Hepatocyte (in vitro differentiated cells): ENCODE measurements at places on chromosomes 5 and 9.

DNA sequence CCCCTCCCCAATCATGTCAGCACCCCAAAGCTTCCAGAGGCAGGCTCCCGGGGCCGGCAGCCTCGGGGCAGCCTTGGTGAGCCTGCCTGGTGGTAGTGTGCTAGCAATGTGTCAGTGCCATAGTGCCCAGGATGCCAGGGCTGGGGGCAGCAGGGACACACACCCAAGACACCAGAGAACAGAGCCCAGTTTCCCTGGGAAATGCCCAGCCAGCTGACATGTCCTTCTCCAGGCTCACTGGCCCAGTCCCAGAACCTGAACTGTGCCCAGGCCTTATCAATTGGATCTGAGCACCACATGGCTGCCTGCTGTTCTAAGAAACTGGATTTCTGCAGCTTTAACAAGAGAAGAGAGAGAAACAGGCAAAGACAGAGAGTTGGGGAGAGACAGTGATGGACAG, 74.9 kb upstream of the LRRTM2 start:
- DNase-seq, result no peak

- DNase-seq, result no peak
Observed at GRCh38 chr5:23223846-23224245, 283.6 kb upstream of the PRDM9 start.

DNA sequence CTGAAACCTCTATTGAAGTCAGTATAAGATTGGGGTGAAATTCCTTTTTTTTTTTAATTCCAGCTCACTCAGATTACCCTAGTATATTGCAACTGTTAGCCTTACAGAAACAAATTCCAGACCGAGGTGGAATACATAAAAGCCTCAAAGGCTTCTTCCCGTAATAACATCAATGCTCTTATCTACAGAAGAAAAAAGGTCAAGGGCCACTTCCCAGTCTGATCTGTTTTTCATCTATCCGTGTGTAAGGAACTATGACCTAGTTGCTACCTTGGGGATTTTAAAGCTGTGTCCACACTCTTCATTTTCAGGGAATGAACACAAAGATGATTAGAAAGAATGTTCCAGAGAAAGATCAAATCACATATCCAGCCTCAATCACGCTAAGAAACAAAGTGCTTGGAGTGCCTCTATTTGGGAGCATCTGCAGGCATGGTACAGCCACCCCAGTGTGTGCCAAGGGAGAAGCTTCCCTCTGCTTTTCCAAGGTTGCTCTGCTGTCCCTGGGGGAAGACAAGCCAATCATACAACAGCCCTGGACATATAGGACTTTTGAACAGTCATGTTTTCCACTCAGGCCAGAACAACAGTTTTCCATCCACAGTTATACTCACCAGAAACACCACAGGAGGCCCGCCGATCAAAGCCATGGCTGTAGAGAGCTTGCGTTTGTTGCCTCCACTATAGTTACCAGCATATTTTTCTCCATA, 23.5 kb downstream of the NIPSNAP3B start:
- no peak for DNase-seq

- no peak for DNase-seq
Observed at GRCh38 chr5:60226128-60226527, 332.6 kb upstream of the PDE4D start.

- no peak for DNase-seq
Observed at GRCh38 chr5:57034201-57034916, 82.4 kb upstream of the MIER3 start.

GRCh38 chr5:23257656-23258055, 249.8 kb upstream of the PRDM9 start:
- DNase-seq, result no peak

GRCh38 chr5:160492565-160492964, 70.9 kb downstream of the PTTG1 start:
- no peak for DNase-seq

DNA sequence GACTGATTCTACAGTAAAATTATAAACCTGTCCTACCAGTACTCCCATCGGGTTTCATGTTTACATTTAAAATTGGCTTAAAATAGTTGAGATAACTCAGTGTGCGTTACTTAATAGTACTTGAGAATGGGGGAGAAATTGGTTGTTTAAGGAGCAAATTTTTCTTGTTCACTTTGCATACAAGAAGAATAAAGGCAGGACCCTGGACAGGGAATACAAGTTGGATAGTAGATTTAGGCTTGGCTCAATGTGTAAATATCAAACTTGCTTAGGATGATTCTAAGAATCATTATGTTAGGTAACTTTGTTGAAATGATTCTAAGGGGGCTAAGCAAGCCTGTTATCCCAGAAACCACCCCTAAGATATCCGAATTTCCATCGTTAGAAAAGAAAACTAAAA, 448.4 kb upstream of the TLE4 start:
- peak; percentile 16 for DNase-seq

DNA sequence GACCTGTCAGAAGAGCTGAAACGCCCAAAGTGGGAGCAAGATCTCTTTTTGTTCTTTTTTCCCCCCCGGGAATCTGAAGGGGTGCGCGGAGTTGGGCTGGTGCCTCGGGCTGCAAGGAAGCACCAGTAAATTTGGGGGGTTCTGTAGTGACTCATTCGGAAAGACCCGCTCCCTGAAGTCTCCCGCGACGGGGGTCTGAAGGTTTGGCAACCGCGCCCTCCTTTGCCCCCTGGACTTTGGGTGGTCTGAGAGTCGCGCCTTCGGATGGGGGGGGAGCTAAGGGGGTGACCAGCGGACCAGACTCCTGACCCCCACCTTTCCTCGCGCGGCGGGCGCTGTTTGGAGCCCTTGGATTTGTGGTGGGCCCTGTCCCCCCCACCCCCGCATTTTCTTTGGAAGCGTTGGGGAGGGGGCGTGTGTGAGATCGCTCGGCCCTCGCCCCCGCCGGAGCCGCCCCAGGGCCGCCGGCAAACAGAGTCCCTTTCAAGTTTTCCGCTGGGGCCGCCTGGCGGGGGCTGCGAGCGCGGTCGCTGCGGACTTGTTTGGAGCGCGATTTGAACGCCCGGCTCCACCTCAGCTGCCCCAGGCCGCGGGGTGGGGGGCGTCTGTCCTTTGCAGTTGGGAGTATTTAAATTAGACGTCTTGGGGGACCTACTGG, 2.0 kb downstream of the CXXC5 start:
- DNase-seq, result peak; percentile 76

DNA sequence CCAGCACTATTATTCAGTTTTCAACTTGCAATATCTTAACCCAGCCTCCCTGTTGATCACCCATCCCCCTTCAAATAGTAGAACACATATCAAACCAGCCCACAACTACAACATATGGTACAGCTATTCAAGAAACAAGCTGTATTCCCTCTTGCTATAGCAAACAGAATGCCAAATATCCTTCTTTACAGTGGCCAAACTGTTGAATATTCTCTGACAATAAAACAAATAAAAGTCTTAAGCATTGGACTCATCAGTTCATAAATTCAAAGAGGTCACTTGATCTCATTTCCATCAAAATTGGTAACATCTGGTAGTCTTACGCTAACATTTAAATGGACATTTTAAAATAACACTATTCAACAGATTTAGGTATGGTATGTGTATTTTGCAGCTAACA, 350.8 kb downstream of the EFNA5 start:
- no peak for DNase-seq

DNA sequence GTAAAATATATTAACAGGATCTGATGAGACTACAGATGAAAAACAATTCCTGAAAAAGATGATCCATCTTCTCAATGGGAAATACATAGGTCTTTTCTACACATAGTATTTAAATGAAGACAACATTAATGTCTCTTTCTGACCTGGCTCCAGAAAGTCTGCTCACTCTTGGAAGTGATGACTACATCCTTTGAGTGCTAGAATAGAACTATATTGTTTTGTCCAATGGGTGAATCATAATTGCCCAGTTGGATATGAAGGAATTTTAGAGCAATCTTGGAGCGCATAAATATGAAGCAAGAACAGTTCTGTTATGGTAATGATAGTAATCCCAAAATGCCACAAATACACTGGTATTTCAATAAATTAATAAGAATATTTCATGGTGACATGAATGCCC, 322.1 kb downstream of the DEPDC1B start:
- DNase-seq, result no peak

GRCh38 chr5:173391031-173391430, 62.8 kb upstream of the STC2 start:
- no peak for DNase-seq

GRCh38 chr5:179615203-179615602, 8.3 kb downstream of the HNRNPH1 start:
- no peak for DNase-seq

GRCh38 chr9:131465401-131465800, 37.3 kb upstream of the POMT1 start:
- DNase-seq, result no peak
